GM23248 (cell line): ENCODE measurements at places on chromosomes 12 and 14. TPM values are rescaled to one million over a fixed set of nuclear protein-coding genes. Genes with fewer than 3 reads are reported as not detected.

DNA sequence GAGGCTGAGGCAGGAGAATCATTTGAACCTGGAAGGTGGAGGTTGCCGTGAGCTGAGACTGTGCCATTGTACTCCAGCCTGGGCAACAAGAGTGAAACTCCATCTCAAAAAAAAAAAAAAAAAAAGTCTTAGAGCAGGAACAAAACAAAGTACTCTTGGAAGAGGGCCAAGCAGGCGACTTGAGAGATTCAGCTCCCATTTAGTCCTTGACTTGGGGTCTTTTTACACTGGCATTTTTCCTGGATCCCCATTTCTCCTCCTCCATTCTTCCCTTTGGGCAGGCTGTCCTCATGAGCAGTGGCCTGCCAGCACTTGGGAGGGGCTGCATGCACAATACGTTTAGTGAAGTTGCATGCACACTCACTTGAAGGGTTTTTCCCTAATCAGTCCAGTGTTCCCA, 72.9 kb downstream of the C14orf132 start:
- no peaks in the 10 kb centered on the region for H3K4me1 ChIP-seq
- H3K27ac ChIP-seq: no peak overlapping the region
- H3K36me3 ChIP-seq: no peaks in the 10 kb centered on the region
- no peak for DNase-seq
- no peak overlapping the region for H3K4me3 ChIP-seq
- H3K27me3 ChIP-seq: no peaks in the 10 kb centered on the region

GRCh38 chr12:105748806-105749600, 389.8 kb downstream of the NUAK1 start:
- H3K27ac ChIP-seq: peak overlapping the region; percentile 63
- H3K27me3 ChIP-seq: no peaks in the 10 kb centered on the region
- no peaks in the 10 kb centered on the region for H3K36me3 ChIP-seq
- H3K4me3 ChIP-seq: no peak overlapping the region

DNA sequence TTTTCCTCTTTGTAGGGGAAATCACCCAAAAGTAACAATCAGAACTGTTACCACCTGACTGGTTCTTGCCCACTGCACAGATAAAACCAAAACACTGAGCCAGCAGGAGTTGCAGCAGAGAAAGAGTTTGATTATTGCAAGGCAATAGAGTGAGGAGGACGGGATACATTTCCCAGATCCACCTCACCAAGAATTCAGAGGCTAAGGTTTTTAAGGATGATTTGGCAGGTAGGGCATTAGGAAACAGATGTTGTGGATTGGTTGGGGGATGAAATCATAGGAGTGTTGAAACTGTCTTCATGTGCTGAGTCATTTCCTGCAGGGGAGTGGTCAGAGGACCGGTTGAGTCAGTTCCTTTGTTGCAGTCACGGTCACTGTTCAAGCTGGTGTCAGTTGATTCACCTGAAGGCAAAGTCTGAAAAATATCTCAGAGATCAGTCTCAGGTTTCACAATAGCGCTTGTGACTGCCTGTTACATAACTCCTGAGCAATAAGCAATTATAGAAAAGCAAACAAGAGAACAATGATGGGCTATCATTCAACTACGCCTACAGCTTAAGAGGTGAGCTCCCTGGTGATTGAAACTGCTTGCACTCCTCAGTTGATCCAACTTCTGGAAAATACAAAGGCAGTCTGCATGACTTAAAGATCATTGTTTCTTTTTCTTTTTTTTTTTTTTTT, 20.3 kb upstream of the AMN1 start:
- no peaks in the 10 kb centered on the region for H3K27me3 ChIP-seq
- DNase-seq: peak; percentile 96
- H3K36me3 ChIP-seq: no peaks in the 10 kb centered on the region
- H3K4me1 ChIP-seq: peaks cover 27% of the 10 kb centered on the region
- peak overlapping the region; percentile 75 for H3K27ac ChIP-seq

- peaks cover 43% of the 10 kb centered on the region for H3K4me1 ChIP-seq
- 0 out of 2 replicates have a peak overlapping the region, but pooled peaks have one; percentile 67 for H3K27ac ChIP-seq
- no peak overlapping the region for H3K4me3 ChIP-seq
- DNase-seq: no peak
- H3K36me3 ChIP-seq: no peaks in the 10 kb centered on the region
Observed at GRCh38 chr14:50805396-50805795, 25.6 kb downstream of the NIN start.

ANO4 gene
- total RNA-seq: 4.8 and 6.6 TPM in 2 replicates

DNA sequence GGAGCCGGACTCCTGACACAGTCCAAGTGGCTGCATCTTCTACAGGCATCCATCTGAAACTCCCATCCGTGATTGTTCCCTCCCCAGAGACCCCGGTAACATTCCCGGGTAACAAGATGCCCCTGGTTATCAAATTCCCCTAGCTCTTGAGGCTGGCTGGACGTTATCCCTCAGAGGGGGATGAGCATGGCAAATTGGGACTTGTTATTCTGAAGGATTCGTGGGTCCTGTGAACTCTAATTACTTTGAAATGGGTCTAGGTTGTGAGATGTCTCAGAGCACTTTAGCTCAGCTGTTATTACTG, 642 bp upstream of the PAN2 start:
- no peaks in the 10 kb centered on the region for H3K36me3 ChIP-seq
- H3K4me1 ChIP-seq: 0 out of 2 replicates have a peak, but pooled peaks cover 6% of the 10 kb centered on the region
- DNase-seq: peak; percentile 23
- peak overlapping the region; percentile 77 for H3K4me3 ChIP-seq
- peak overlapping the region; percentile 94 for H3K27ac ChIP-seq

NPFF gene
- not detected in 2 replicates for total RNA-seq

MRPL51 gene
- total RNA-seq: 29.8 and 68.3 TPM in 2 replicates

KCNJ8 gene
- total RNA-seq: 17.8 and 19.6 TPM in 2 replicates

GRCh38 chr14:63788011-63788933, 60.4 kb upstream of the SGPP1 start:
- no peak overlapping the region for H3K27ac ChIP-seq
- no peak for DNase-seq
- peaks cover 15% of the 10 kb centered on the region for H3K27me3 ChIP-seq
- H3K36me3 ChIP-seq: no peaks in the 10 kb centered on the region
- no peaks in the 10 kb centered on the region for H3K4me1 ChIP-seq
- peak overlapping the region; percentile 37; the same call in 1 of the 2 replicates for H3K4me3 ChIP-seq

DNA sequence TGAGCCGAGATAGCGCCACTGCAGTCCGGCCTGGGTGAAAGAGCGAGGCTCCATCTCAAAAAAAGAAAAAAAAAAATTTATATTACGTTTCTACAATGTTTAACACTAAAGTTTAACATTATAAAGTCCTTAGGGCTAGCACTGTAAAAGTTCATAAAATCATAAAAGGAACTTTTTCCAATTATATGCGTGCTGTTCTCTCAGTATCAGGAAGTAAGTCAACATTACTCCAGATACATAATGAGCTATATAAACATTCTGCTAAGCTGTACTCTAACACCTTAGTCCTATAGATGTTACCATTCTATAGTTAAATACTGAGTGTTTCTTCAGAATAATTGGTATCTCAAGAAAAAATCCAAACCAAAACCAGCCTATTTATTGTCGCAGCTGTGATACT, 32.6 kb downstream of the SLC41A2 start:
- no peaks in the 10 kb centered on the region for H3K27me3 ChIP-seq
- H3K27ac ChIP-seq: no peak overlapping the region
- peaks cover 27% of the 10 kb centered on the region for H3K4me1 ChIP-seq
- DNase-seq: no peak

GRCh38 chr12:49763006-49763591, 21.7 kb downstream of the TMBIM6 start:
- H3K4me3 ChIP-seq: no peak overlapping the region
- no peak overlapping the region for H3K27ac ChIP-seq
- DNase-seq: peak; percentile 73
- H3K27me3 ChIP-seq: no peaks in the 10 kb centered on the region

SMCO2 gene
- total RNA-seq: not detected in 2 replicates

DNA sequence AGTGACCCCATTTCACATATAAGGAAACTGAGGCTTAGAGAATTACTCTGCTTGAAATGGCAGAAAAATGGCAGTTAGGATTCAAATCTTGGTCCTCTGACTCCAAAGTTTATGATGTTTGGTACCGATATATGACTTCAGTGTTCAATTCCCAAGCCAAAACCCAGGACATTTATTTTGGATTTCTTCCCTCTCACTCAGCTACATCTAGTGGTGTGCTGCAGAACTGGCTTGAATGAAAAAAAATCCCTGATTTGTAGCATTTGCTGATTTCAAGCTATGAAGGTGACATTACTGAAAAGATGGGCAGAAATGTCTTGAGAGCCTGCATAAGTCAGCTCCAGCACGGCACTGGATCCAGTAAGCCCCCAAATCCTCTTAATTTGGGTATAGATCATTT, 106.4 kb downstream of the EFCAB11 start:
- no peak overlapping the region for H3K27ac ChIP-seq
- no peaks in the 10 kb centered on the region for H3K27me3 ChIP-seq
- DNase-seq: peak; percentile 36
- peaks cover 14% of the 10 kb centered on the region for H3K4me1 ChIP-seq
- no peak overlapping the region for H3K4me3 ChIP-seq

DNA sequence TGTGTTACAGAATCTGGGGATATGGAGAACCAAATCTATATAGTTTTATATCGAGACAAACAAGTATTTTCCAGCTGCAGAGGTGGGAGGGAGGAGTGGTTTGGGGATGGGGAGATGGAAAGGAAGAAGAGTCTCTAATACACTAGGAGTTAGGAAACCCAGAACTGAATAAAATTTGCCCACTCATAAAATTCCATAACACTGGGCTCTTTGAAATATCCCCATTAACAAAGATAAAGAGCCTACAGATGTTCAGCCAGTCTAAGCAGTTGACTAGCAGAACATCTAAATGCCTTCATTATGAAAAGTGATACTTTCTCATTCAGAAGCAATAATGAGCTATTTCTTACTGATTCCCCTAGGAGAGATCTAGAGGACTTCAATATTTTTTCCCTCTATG, 151.7 kb upstream of the GZMB start:
- H3K4me3 ChIP-seq: no peak overlapping the region
- no peak overlapping the region for H3K27ac ChIP-seq
- DNase-seq: no peak
- H3K27me3 ChIP-seq: peaks cover 13% of the 10 kb centered on the region
- H3K36me3 ChIP-seq: no peaks in the 10 kb centered on the region

IFNG-AS1 gene
- total RNA-seq: not detected in 2 replicates

EID3 gene
- 6.9 and 9.0 TPM in 2 replicates for total RNA-seq

DNA sequence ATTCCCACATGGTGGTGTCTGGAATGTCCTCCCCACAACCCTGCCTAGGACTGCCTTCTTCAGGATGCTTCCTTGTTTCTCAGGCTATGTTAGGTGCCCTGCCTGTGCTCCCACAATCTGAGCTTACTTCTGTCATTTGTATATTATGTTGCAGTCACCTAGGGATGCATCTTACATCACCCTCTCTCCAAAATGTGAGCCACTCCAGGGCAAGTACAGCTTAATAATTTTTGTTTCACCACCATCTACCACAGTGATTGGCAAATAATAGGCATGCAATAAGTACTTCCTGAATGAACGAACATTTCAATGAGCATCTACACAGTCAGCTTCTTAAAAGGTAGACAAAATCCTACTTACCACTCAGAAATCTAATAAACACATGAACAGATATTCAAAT, 37.6 kb downstream of the ZFYVE26 start:
- DNase-seq: no peak
- peaks cover 35% of the 10 kb centered on the region; the same call in 1 of the 2 replicates for H3K36me3 ChIP-seq
- H3K4me1 ChIP-seq: no peaks in the 10 kb centered on the region
- no peaks in the 10 kb centered on the region for H3K27me3 ChIP-seq
- no peak overlapping the region for H3K27ac ChIP-seq

- DNase-seq: no peak
- H3K36me3 ChIP-seq: no peaks in the 10 kb centered on the region
- H3K27ac ChIP-seq: no peak overlapping the region
- no peaks in the 10 kb centered on the region for H3K4me1 ChIP-seq
- no peaks in the 10 kb centered on the region for H3K27me3 ChIP-seq
Observed at GRCh38 chr12:123077298-123078119, 73.4 kb downstream of the PITPNM2 start.

DNA sequence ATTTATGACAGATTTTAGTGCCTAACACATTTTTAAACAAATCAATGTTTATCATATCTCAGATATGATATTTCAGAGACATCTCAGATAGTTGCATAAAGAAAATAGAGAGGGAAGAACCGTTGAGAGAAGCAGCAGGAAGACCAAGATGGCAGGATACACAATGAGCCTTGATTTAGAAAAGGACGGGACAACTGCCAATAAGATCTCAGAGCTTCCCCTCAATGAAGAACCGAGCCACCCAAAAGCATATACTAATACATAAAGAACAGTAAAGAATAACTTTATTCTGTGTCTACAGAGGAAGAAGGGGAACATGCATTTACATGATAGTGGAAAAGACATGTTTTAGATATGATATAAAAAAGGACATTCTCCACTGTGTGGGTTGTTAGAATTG, 375.9 kb upstream of the SOX5 start:
- no peaks in the 10 kb centered on the region for H3K36me3 ChIP-seq
- no peak overlapping the region for H3K4me3 ChIP-seq
- no peaks in the 10 kb centered on the region for H3K27me3 ChIP-seq
- no peak for DNase-seq

DNA sequence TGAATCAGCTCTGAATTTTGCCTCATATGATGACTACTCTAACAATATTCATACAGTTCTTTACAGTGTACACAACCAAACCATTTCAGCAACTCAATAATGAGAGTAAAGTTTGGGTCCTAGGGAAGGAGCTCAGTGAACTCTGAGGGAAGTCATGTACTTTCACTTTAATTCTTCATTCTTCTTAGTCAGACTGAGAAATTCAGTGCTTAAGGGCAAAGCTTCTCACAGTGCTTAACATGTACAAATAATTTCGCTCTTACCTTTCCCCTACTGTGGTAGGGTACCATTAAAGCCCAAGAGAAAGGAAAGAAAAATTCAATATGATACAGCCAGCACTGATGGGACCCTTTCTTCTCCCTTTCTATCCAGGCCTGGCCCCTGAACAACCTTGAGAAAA, 435.0 kb downstream of the NELL2 start:
- no peaks in the 10 kb centered on the region for H3K4me1 ChIP-seq
- DNase-seq: no peak
- no peaks in the 10 kb centered on the region for H3K36me3 ChIP-seq
- no peak overlapping the region for H3K4me3 ChIP-seq

- no peaks in the 10 kb centered on the region for H3K4me1 ChIP-seq
- H3K27me3 ChIP-seq: no peaks in the 10 kb centered on the region
- H3K36me3 ChIP-seq: no peaks in the 10 kb centered on the region
- H3K4me3 ChIP-seq: no peak overlapping the region
Observed at GRCh38 chr14:97602438-97603117, 805.4 kb downstream of the VRK1 start.

DNA sequence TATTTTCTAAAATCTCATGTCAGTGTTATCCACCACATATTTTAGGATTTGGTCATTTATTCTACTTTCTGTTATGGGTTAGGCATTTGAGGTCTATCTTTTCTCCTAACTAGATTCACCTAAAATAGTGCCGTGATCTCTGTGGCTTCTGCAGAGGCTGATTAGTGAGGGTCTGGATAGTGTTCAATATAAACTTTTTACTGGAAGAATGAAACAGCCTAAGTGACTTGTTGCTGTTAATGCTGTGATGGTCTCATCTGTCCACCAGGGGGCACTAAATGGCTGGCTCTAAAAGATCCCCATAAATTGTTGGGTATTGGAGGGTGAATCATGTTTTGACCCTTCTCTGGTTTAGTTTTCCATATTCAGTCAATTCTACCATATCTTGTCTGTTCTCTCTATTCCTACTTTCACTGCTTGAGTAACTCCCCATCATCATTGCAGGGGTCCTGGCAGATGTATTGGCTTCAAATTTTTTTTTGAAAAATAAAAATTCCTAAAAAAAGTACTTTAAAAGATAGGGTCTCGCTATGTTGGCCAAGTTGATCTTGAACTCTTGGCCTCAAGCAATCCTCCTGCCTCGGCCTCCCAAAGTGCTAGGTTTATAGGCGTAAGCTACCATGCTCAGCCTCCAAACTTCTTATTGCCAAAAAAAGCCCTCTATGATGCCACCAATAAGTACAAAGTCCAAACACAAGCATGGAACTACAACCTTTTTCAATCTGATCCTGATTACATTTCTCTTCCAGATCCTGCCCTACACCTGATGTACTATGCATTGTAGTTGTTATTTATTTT, 6.9 kb downstream of the PABPN1 start:
- peaks cover 26% of the 10 kb centered on the region for H3K36me3 ChIP-seq
- no peaks in the 10 kb centered on the region; the same call in 1 of the 2 replicates for H3K27me3 ChIP-seq
- H3K4me1 ChIP-seq: peaks cover 5% of the 10 kb centered on the region
- DNase-seq: peak; percentile 78
